Ascending aorta (tissue), 2 donors: ENCODE measurements at places on chromosomes 7 and 10. TPM values are rescaled to one million over a fixed set of nuclear protein-coding genes. Genes with fewer than 3 reads are reported as not detected.

DNA sequence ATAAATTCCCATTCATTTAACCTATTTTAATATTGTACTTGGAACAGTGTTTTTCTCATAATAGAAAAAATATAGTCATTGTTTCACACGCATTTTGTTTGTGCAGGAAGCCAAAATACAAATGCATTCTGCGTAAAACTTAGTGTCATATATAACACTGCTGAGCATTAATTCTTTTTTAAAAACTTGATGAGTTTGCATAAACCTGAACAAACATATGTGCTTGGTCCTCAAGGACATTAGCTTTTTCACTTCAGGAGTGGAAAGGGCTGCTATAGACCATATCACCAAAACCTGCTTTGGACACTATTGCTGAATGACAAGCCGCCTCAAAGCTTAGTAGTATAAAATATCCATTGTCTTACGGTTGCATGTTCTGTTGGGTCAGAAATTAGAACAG lies 101.6 kb upstream of the PRR15 start:
- no peak for DNase-seq

DNA sequence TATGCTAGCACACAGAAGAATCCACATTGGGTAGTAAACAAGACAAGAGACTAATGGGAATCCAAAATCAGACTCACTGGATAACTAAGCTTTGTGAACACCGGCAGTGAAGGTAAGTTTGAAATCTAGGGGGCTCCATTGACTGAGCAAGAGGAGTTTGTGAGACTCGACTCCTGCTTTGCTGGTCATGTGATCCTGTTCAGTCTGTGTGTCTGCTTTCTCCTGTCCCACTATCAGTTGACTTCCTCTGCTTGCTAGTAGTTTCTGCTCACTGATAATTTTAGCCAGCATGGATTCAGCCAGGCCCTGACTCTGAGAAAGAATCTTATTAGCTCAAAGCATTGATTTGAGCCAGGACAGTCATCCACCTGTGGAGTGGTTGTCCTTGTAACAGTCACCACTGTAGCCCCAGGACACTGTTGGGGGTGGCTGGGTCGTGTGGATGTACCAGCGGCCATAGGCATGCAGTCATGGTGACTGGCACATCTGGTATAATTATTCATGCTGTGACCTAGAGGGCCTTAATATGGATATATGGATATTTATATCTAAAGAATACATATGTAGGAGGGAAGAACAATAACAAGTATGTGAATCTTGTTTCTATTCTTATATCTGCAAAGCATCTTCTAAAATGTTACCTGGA lies 44.4 kb downstream of the DNAH11 start:
- no peak for DNase-seq

GRCh38 chr10:31804352-31804810 lies 124.2 kb downstream of the ARHGAP12 start:
- DNase-seq: no peak

DNA sequence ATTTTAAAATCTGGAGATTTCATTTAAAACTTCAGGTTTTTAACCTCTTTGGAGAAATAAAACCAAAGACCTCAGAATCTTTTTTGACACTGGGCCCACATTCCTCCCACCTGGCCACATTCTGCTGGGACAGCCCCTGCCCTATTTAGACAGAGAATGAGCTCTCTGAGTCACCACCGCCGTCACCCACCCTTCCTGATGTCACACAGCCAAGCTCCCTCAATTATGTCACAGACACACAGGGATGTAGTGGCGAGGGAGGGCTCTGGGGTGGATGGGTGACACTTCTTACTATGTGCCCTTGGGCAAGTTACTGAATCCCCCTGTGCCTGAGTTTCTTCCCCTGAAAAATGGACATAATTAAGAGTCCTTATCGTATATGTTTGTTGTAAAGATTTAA lies 162.6 kb downstream of the RAB11FIP2 start:
- DNase-seq: no peak

The ADCYAP1R1 gene
- 7.8 TPM for total RNA-seq
